ENCODE measurements at places on chromosomes 12 and 14.

GRCh38 chr14:99327050-99327449 is 55.1 kb upstream of the BCL11B start:
- DNase-seq = no peak

DNA sequence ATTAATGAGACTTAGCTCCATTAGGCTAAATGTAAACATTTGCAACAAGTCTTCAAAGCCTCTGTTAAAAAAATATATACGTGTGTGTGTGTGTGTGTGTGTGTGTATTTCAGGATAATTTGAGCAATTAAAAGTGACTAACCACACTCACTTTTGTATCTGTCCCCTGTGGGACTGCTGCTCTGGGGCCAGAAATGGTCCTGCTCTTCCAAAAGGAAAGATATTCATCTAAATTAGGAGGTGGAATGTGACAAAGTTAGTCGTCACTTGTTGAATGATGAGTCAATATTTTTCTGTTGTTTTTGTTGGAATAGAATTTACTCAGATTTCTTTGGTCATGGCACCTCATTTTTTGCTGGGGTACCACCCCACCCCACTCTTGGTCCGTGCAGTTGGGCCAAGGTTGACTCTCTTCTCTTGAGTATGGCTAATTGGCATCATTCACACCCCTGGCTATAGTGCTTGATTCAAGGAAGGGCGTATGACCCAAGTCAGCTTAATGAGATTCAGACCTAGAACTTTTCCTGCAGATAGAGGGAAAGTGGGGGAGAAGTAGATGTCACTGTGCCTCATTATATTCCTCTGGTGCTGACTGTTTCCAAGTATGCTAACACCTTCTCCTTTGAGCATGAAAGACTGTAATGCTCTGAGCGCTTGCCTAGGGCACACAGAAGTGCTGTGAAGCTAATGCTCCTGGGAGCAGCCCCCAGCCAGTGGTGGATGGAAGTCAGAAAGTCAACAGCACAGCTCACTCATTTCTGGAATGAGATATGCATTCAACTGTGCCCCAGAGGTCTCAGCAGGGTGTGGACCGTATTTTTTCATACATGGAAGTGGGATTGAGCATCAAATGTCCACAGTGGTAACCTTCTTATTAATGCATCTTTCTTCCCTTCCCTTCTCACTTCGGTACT is 577.0 kb upstream of the TBX3 start:
- no peak for DNase-seq

GRCh38 chr12:89988188-89988915 is 279.7 kb upstream of the ATP2B1 start:
- DNase-seq = no peak

- DNase-seq = no peak
Measured at GRCh38 chr12:77678621-77679020, 152.1 kb upstream of the NAV3 start.

DNA sequence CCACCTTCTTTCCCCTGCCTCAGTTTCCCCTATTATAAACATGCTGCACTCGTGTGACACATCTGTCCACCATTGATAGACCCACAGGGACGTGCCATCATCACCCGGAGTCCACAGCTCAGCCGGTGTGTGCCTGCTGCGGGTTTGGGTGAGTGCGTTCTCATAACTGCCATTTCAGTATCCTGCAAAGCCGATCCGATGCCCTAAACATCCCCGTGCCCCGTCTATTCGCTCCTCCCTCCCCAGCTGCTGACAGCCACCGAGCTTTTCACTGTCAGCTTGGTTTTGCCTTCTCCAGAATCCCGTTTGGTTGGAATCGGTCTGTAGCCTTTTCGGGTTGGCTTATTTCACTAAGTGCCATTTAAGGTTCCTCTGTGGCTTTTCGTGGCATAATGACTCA is 3.9 kb downstream of the LRCOL1 start:
- no peak for DNase-seq

DNA sequence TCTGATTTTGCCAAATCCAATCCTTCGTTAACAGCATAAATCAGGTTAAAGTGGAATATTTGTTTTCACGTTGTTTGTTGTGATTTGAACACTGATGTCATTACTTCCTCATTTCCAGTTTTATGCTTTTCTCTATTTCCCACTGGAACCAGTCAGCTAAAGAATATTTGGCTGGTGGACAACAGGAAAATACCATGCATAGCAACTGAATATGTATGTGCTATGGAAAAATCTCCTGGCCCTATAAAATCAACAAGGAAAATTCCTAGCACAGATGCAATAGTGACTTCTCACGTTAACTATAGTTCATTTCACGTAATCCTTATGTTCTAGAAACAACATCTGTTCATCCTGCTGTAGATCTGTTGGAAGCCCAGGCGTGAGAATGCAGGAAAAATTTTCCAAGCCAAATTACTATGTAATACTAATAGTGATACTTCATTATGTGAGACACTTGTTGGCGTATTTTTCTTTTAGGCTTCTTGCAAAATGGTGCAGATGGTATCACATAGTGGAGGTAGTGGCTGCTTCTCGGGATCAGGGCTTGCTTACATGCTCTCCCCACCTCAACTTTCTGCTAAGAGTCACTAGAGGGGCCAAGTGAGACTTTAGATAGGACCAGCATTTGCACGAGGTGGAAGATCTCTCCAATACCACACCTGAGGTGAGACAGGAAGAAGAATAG is 86.3 kb upstream of the USP44 start:
- DNase-seq = no peak

GRCh38 chr12:4034921-4035320 is 161.7 kb upstream of the PARP11 start:
- peak; percentile 69 for DNase-seq
